ENCODE measurements at places on chromosomes 2 and 18.
A peak's percentile ranks its signal among the peaks of the same experiment; 100 is the strongest.

DNA sequence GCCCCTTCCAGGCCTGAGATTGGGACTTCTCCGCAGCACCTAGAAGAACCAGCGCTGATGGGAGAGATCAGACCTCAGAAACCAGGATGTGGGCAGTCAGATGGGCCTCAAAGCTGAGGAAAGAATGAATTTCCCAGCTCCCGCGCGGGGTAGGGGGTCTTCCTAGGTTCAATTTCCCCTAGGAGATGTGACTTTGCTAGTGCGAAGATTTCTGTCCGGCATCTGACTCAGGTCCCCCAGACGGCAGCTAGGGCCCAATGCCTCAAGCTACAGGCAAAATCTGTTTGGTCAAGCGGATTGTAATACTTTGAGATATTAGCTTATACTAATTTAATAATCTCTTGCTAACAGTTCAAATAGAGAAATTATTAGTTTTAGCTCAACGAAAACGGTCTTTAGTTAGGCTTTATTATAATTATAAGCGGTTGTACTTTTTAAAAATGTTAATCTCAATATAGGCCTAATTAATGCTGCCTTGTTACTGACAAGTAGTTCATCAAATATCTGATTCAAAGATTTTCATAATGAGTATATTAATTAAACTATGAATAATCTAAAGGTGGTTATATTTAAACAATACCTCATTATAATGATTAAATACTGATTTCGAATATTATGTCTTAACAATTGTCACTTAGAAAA, 5.8 kb downstream of the DLX1 start:
- no peaks in the 10 kb centered on the region for H3K36me3 ChIP-seq
- no peak overlapping the region for H3K4me3 ChIP-seq
- peaks cover 31% of the 10 kb centered on the region for H3K4me1 ChIP-seq
- H3K27me3 ChIP-seq = peaks cover 100% of the 10 kb centered on the region

GRCh38 chr18:58217052-58217451, 173.0 kb downstream of the NEDD4L start:
- no peaks in the 10 kb centered on the region for H3K27me3 ChIP-seq
- no peak overlapping the region for H3K27ac ChIP-seq
- H3K36me3 ChIP-seq = no peaks in the 10 kb centered on the region
- no peak for DNase-seq
- no peak overlapping the region for H3K4me3 ChIP-seq

- no peak overlapping the region for H3K4me3 ChIP-seq
- no peak for DNase-seq
- H3K4me1 ChIP-seq = no peaks in the 10 kb centered on the region
Measured at GRCh38 chr2:223044092-223044836, 7.7 kb upstream of the KCNE4 start.

- no peaks in the 10 kb centered on the region for H3K27me3 ChIP-seq
- no peak for DNase-seq
- no peak overlapping the region for H3K4me3 ChIP-seq
- H3K27ac ChIP-seq = no peak overlapping the region
Measured at GRCh38 chr2:26430826-26431225, 29.1 kb downstream of the DRC1 start.

DNA sequence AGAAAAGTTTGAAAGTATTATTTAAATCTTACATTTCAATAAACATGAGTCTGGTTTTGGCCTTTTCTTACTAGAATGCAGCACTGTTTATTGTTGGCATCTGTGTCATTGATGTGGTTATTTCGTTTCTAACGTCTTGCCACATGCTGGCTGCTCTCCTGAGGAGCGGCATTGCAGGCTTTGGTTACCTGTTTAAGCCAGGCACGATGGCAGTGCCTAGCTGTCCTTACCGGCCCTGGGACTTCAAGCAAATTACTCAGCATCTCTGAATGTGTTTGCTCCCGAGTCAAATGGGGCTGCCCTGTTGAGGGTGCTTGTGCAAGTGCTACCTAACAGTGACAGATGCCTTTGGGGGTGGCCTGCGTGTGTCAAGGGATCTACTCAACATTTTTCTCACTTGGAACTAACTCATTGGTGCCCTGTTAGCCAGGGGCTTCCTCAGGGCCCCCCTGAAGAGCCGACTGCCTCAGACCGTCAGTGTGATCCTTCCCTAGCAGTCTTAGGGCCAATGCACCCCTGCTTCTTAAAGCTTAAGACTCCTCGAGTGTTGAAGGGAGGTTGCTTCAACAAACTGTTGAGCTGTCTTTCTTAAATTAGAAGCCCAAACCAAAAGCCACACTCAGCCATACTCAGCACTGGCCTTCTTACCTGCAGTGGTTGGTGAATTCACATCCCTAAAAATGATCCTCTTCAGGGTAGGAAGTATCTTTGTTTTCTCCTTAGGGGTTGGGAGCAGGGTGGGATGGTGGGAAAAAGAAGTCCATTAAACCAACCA, 151.5 kb downstream of the NCK2 start:
- H3K4me1 ChIP-seq = no peaks in the 10 kb centered on the region
- no peak overlapping the region for H3K4me3 ChIP-seq
- H3K27ac ChIP-seq = no peak overlapping the region
- DNase-seq = no peak

GRCh38 chr2:203737360-203737759, 30.9 kb downstream of the CD28 start:
- no peaks in the 10 kb centered on the region for H3K36me3 ChIP-seq
- no peak for DNase-seq
- H3K4me3 ChIP-seq = no peak overlapping the region
- H3K4me1 ChIP-seq = no peaks in the 10 kb centered on the region

DNA sequence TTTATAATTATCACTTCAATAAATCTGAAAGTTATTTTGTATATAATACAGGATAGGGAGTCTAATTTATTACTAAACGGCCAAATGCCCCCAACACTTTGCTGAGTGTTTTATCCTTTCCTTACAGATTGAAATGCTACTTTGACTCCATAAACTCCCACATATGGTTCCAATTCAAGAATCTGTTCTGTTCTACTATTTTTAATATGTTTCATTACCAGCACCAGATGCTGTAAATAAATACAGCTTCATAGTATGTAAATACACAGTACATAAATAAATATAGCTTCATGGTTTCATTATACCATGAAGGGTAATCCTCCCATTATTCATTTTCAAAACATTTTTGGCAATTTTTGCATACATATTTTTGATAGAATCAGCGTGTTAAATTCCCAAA, 34.0 kb upstream of the MREG start:
- no peaks in the 10 kb centered on the region for H3K36me3 ChIP-seq
- H3K27me3 ChIP-seq = no peaks in the 10 kb centered on the region
- no peak overlapping the region for H3K27ac ChIP-seq
- H3K4me3 ChIP-seq = no peak overlapping the region

- no peak overlapping the region for H3K4me3 ChIP-seq
- peaks cover 35% of the 10 kb centered on the region for H3K4me1 ChIP-seq
- H3K27me3 ChIP-seq = peaks cover 8% of the 10 kb centered on the region
- H3K27ac ChIP-seq = no peak overlapping the region
Measured at GRCh38 chr2:109451671-109452070, 162.1 kb downstream of the SEPTIN10 start.

GRCh38 chr2:190378880-190379237, 29.3 kb upstream of the MFSD6 start:
- H3K4me3 ChIP-seq = no peak overlapping the region
- DNase-seq = no peak
- no peak overlapping the region for H3K27ac ChIP-seq
- no peaks in the 10 kb centered on the region for H3K36me3 ChIP-seq
- no peaks in the 10 kb centered on the region for H3K4me1 ChIP-seq

DNA sequence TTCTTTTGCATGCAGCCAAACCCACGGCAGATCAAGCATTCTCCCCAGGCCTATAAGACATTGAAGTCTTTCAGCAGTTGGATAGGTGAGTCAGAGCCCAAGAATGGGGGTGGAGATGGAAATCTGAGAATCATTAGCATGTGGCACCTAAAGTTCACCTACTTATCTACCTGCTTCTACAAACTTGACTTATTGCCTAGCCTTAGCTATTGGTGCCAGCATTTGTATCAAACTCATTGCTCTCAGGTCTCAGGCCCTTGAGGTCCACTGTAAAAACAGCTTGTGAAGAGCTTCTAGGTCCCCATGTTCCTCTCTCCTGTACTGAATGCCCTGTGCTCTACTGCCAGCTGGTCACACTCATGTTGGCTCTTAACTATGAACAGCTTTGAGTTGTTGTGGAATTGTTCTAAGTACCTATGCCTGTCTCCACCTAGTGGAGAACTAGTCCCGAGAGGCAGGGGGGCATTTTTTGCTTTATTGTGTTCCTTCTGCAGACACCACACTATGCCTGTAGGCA, 278.4 kb upstream of the SPRED2 start:
- no peak for DNase-seq
- no peaks in the 10 kb centered on the region for H3K36me3 ChIP-seq
- no peak overlapping the region for H3K27ac ChIP-seq

- no peaks in the 10 kb centered on the region for H3K36me3 ChIP-seq
- DNase-seq = no peak
- H3K4me1 ChIP-seq = peaks cover 21% of the 10 kb centered on the region
Measured at GRCh38 chr18:9017905-9018227, 84.6 kb upstream of the NDUFV2 start.

DNA sequence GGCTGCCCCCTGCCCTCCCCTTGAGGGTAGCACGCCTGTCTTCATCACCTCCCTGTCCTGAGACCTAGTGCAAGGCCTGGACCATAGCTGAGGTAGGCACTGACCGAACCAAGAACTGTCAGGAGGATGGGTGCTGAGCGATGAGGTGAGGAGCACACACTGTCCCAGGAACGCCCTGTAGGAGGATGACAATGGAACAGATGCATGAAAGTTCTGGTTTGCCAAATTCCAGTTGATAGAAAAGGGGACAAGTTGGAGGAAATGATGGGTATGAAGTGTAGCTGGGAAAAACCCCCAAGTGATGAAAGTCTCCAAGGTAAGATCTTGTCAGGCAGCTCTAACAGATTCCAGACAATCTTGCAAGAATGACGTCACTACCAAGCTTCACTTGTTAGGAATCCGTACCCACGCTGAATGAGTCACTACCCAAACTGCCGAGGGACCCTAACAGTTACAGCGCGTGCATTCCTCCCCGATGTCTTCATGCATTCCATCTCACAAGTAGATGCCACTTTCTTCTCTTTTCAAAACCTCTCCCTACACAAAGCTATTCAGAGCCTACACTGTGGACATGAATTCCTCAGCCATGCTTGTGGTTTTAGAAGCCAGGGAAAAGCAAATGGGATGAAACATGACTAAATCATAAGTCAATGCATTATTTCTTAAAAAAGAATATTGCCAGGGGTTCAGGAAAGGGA, 27.6 kb downstream of the MRPL33 start:
- H3K27me3 ChIP-seq = no peaks in the 10 kb centered on the region
- H3K4me1 ChIP-seq = peaks cover 14% of the 10 kb centered on the region
- DNase-seq = no peak
- H3K27ac ChIP-seq = peak overlapping the region; percentile 81
- no peaks in the 10 kb centered on the region for H3K36me3 ChIP-seq
- H3K4me3 ChIP-seq = no peak overlapping the region

GRCh38 chr18:32698153-32698552, 74.7 kb downstream of the KLHL14 start:
- no peaks in the 10 kb centered on the region for H3K4me1 ChIP-seq
- H3K27me3 ChIP-seq = no peaks in the 10 kb centered on the region
- no peak for DNase-seq
- no peak overlapping the region for H3K4me3 ChIP-seq
- no peaks in the 10 kb centered on the region for H3K36me3 ChIP-seq

GRCh38 chr2:133248264-133248663, 320.0 kb downstream of the NCKAP5 start:
- DNase-seq = no peak
- H3K27me3 ChIP-seq = no peaks in the 10 kb centered on the region
- no peak overlapping the region for H3K27ac ChIP-seq
- H3K4me3 ChIP-seq = no peak overlapping the region
- H3K36me3 ChIP-seq = no peaks in the 10 kb centered on the region

GRCh38 chr18:8895987-8896619, 190.7 kb downstream of the MTCL1 start:
- no peaks in the 10 kb centered on the region for H3K27me3 ChIP-seq
- no peak for DNase-seq
- no peak overlapping the region for H3K4me3 ChIP-seq
- H3K27ac ChIP-seq = no peak overlapping the region
- H3K4me1 ChIP-seq = no peaks in the 10 kb centered on the region

DNA sequence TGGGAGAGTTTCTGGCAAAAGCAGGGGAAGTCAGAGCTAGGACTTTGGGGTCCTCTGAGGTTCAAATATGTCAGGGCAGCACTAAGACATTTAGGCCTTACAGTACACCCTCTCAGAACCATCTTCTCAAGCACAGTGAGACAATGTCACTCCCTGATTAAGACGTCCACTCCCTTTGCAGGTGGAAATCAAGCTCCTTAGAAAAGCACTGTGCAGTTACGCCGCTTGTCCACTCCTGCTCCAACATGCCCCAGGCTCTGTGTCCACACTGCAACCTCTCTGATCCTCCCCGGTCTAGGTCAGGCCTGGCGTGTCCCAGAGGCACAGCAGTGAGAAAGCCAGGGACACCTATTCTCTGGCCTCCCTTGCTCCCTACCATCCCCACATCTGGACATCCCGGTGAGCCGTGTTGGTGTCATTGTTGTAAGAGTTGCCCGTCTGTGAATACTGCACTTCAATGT, 528.6 kb upstream of the ID2 start:
- H3K36me3 ChIP-seq = no peaks in the 10 kb centered on the region
- no peaks in the 10 kb centered on the region for H3K4me1 ChIP-seq
- no peak for DNase-seq
- peaks cover 3% of the 10 kb centered on the region for H3K27me3 ChIP-seq
- H3K27ac ChIP-seq = no peak overlapping the region

- no peak overlapping the region for H3K27ac ChIP-seq
- no peaks in the 10 kb centered on the region for H3K4me1 ChIP-seq
- no peaks in the 10 kb centered on the region for H3K27me3 ChIP-seq
- peaks cover 4% of the 10 kb centered on the region for H3K36me3 ChIP-seq
Measured at GRCh38 chr2:226849349-226849748, 13.5 kb downstream of the RHBDD1 start.

- no peak for DNase-seq
- no peaks in the 10 kb centered on the region for H3K27me3 ChIP-seq
- H3K4me3 ChIP-seq = no peak overlapping the region
- H3K27ac ChIP-seq = no peak overlapping the region
- peaks cover 48% of the 10 kb centered on the region for H3K4me1 ChIP-seq
Measured at GRCh38 chr2:109351164-109351756, 222.3 kb downstream of the SH3RF3 start.

GRCh38 chr2:54572262-54572635, 116.1 kb downstream of the SPTBN1 start:
- no peaks in the 10 kb centered on the region for H3K36me3 ChIP-seq
- no peak overlapping the region for H3K4me3 ChIP-seq
- H3K27ac ChIP-seq = peak overlapping the region; percentile 85
- H3K27me3 ChIP-seq = no peaks in the 10 kb centered on the region
- peaks cover 53% of the 10 kb centered on the region for H3K4me1 ChIP-seq

GRCh38 chr18:1914489-1914888, 656.8 kb downstream of the METTL4 start:
- no peaks in the 10 kb centered on the region for H3K36me3 ChIP-seq
- H3K4me1 ChIP-seq = no peaks in the 10 kb centered on the region
- no peak overlapping the region for H3K4me3 ChIP-seq
- no peak overlapping the region for H3K27ac ChIP-seq
- no peak for DNase-seq
- H3K27me3 ChIP-seq = no peaks in the 10 kb centered on the region

GRCh38 chr2:105431367-105432043, 32.7 kb upstream of the FHL2 start:
- H3K4me3 ChIP-seq = no peak overlapping the region
- H3K4me1 ChIP-seq = peaks cover 57% of the 10 kb centered on the region
- no peaks in the 10 kb centered on the region for H3K36me3 ChIP-seq
